Upper lobe of left lung (tissue), 6 donors: ENCODE measurements at places on chromosomes 2 and 18. TPM values are rescaled to one million over a fixed set of nuclear protein-coding genes. Genes with fewer than 3 reads are reported as not detected.

OSGEPL1 gene
- 7.0 TPM for total RNA-seq

APCDD1 gene
- 8.4 TPM for total RNA-seq

DNAJC27 gene
- 12.8 TPM for total RNA-seq

CRYBA2 gene
- not detected for total RNA-seq

ITGA4 gene
- 24.9 TPM for total RNA-seq

SMYD1 gene
- not detected for total RNA-seq

L3MBTL4 gene
- 14.7 TPM for total RNA-seq

LOXHD1 gene
- 2.1 TPM for total RNA-seq

ITGB6 gene
- 64.1 TPM for total RNA-seq

TUBA4B gene
- 3.4 TPM for total RNA-seq

KCNS3 gene
- 37.0 TPM for total RNA-seq

FAM161A gene
- total RNA-seq = 1.9 TPM

SERTAD2 gene
- 19.3 TPM for total RNA-seq

SNORC gene
- total RNA-seq = 0.20 TPM

B4GALT6 gene
- total RNA-seq = 1.8 TPM

ALLC gene
- not detected for total RNA-seq

ADGRF3 gene
- total RNA-seq = not detected

SOX11 gene
- not detected for total RNA-seq

SCYGR4 gene
- total RNA-seq = not detected

CDH20 gene
- total RNA-seq = 0.07 TPM

TSN gene
- 48.3 TPM for total RNA-seq

ANKRD23 gene
- total RNA-seq = 2.4 TPM

ORMDL1 gene
- 96.4 TPM for total RNA-seq

TTN gene
- 895 TPM for total RNA-seq

AFF3 gene
- 195 TPM for total RNA-seq

GYPC gene
- 62.0 TPM for total RNA-seq
